NCI-H524 treated with DMSO at 0.1 percent for 48 hours (cell line): ENCODE measurements at places on chromosomes 12 and 14.

GRCh38 chr14:78581229-78581628 lies 411.1 kb downstream of the NRXN3 start:
- DNase-seq, result no peak

GRCh38 chr14:32477396-32477795 lies 148.3 kb downstream of the AKAP6 start:
- no peak for DNase-seq

GRCh38 chr12:122981036-122981471 lies 573 bp downstream of the ARL6IP4 start:
- no peak for DNase-seq

GRCh38 chr12:108806921-108807320 lies 50.5 kb downstream of the SSH1 start:
- no peak for DNase-seq

DNA sequence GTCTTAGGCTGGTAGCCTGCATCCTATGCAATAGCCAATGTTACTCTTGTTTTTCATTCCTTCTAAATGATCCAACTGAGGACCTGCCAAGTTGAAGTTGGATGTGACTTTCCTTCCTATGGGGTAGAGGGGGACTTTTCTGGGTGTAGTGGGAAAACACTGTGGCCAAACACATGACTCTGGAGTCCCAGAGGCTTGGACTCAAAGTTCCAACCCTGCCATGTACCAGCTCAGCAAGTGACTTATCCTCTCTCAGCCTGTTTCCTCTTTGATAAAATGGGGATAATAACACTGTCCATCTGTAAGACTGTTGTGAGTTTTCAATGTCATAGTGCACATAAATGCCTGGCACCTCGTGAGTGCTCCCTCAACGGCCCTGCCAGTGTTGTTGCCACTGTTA lies 97.0 kb downstream of the ZFP36L1 start:
- DNase-seq, result no peak
